ENCODE measurements at places on chromosomes 3 and 15.

DNA sequence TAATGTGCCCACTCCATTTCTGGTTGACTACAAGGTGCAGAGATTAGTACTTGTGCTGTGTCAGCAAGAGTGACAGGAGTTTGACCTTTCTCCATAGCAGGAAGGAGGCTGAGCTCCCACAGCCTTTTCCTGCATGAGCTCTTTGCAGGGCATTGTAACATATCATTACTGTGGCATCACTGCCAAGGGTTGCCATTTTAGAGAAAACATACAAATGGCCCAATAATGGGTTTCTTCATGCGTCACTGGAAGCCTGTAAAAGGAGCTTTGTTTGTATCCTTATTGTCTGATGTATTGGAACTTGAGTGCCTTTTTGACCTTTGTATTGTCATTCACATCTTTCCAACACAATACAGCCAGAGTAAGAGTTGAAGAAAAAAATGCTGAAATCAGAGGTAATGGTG is 323.0 kb upstream of the CDIN1 start:
- DNase-seq, result no peak

GRCh38 chr3:79874646-79875045 is 106.8 kb upstream of the ROBO1 start:
- no peak for DNase-seq

GRCh38 chr3:134998158-134998557 is 203.1 kb downstream of the EPHB1 start:
- DNase-seq, result no peak

DNA sequence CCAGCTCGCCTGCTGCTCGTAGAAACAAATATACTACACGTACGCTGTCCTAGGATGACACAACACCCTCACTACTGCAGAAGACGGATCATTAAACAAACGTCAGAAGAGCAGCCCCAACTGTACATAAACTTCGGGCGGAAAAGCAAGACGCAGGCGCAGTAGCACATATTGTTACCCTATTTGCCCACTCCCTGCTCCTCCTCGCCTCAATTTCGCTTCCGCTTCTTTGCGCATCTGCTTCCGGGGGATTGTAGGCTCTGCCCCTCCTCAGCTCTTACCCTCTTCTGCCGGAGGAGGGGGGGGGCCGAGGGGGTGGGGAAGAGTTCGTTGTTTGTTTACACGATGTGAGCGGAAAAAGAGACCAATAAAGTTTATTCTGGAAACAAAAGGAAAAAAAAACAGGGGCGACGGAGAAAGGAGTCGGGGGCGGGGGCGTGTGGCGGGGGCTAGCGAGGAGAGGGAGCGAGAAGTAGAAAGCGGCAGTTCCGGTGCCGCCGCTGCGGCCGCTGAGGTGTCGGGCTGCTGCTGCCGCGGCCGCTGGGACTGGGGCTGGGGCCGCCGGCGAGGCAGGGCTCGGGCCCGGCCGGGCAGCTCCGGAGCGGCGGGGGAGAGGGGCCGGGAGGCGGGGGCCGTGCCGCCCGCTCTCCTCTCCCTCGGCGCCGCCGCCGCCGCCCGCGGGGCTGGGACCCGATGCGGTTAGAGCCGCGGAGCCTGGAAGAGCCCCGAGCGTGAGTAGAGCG is at the start of gene PIK3CA:
PIK3CA (plus strand) TSS at position 485 of the 743 bp plus-strand sequence. CDS start 50,469 bp downstream, outside the sequence.
- peak; percentile 92 for DNase-seq

DNA sequence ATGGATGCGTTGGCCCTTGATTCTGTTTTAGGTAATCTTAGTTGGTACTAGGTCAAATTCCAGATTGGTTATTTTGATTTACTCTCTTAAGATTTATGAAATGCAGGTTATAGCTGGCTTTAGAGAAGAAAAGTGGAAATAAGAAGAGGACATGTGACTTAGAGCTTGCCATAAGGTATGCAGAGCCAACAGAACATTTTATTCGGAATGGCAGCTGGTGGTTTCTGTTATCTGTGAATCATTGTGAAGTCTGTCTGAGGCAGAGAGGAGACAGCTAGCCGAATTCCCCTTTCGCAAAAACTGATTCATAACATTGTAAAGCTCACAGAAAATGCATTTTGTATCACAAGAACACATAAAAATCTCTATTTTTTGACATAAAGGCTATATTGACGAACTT is 82.1 kb downstream of the FILIP1L start:
- DNase-seq, result peak; percentile 54

- no peak for DNase-seq
Observed at GRCh38 chr3:195017151-195017550, 253.8 kb downstream of the XXYLT1 start.

GRCh38 chr15:61047783-61048182 is 181.3 kb downstream of the RORA start:
- DNase-seq, result no peak

- no peak for DNase-seq
Observed at GRCh38 chr15:78415284-78415683, 22.7 kb upstream of the IREB2 start.

GRCh38 chr3:71659864-71660591 is 65.2 kb downstream of the EIF4E3 start:
- DNase-seq, result no peak

DNA sequence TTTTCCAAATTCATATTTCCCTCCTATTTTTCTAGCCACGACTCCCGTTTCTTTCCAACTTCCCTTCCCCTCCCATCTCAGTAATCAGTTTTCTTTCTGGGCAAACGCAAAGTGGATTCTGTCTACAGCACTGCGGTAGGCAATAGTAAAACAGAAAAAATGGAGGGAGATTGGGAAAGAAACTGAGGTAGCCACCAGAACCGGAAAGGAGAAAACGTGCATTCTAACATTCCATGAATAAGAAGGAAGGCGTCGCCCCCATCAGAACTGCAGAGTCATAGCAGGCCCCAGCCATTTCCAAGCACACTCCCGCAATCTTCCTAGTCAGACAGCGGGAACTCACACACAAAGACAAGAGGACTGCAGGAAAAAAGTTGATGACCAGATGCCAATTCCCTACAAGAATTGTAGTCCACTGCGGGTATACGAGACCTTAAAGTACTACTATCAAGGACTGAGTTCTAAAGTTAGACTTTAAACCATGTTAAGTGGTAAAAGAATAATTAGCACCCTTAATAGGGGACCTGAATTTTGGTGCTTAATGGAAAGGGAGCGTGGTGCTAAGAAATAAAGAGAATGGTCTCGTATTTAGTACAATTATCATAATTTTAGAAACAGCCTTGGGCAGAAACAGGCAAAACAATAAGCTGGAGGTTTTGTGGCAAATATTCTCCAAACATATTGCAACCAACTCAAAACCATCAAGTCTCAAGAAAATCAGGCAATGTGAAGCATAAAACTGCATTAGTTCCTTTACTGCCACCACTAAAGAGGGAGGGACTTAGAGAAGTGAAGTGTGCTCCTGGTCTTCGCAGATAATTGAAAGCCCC is 1.4 kb downstream of the PFN2 start:
- no peak for DNase-seq

DNA sequence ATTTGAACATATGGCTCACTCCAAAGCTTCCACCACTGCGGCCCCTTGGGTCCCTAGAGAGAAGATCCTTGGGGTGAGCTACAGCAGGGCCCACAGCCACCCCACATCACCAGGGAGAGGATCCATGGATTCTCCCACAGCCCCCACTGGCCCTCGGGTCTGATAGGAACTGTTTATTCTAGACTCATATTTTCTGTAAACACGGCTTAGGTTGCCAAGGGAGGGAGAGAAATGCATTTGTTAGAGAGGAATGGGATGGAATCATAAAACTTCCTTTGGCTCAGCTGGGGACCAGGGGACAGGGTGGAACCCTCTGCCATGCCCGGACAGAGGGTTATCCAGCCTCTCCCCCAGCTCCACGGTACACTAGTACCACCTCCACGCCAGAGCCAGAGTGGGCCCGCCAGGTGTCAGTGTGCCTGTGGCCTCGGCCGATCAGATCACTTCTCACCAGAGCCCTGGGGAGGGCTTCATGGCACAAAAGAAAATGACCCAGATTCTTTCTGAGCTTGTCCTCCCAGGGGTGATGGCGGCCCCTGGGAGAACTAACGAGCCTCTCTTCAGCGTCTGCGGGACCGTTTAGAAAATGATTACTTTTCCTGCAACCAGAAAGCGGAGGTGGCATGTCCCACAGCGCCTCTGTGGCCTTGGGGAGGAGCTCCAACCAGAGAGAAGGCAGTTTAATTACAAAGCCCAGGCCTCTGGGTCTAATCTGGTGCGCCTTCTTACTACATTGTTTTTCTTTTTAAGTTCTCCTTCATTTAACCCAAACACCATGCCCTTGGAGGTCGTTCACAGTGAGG is 33.7 kb downstream of the ADCY5 start:
- no peak for DNase-seq

- no peak for DNase-seq
Observed at GRCh38 chr3:177495566-177495965, 298.3 kb upstream of the TBL1XR1 start.

DNA sequence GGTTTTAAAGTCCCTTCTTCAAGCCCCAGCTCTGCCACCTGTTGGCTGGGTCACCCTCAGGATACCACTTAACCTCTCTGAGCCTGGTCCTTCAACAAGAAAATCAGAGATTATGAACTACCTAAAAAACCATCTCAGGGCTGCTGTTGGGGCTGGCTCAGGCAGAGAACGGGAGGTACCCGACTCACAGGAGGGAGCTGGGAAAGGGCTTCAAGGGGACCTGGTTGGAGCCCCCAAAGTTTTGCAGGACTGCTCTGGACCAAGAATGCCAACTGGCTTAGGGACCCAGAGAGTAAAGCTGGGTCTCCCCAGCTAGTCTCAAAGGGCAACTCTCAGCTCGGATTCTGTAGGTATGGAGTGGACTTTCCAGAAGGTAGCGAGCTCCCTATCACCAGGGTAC is 41.5 kb downstream of the WNT7A start:
- DNase-seq, result no peak

- no peak for DNase-seq
Observed at GRCh38 chr15:90829942-90830440, 38.4 kb upstream of the FURIN start.

DNA sequence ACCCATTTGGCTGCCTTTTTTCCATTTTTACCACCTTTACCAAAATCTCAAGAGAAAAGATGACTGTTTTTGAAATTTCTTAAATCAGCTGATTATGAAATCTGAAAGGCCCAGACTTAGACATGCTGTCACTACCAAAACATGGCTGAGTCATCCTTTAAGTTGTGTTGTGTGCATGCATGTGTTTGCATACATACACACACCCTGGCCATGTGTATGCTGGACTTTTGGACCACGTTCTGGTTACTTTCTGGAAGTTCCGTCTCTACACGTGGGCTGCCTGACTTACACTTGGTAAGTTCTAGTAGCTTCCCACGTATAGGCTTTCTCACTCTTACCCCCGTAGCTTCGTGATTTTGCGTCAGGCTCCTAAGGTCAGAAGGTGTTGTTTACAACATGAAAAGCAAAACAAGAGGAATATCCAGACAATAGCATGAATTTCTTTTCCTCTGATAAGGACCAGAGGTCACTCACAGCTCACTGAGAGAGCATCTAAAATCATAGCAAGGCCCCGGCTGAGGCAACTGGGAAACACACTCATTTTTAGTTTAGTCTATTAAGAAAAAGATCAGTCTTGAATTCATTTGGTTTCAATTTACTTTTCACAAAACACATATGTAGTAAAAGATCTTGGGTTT is 62.4 kb downstream of the COL8A1 start:
- no peak for DNase-seq

- DNase-seq, result no peak
Observed at GRCh38 chr3:69558912-69559311, 173.0 kb upstream of the FRMD4B start.

DNA sequence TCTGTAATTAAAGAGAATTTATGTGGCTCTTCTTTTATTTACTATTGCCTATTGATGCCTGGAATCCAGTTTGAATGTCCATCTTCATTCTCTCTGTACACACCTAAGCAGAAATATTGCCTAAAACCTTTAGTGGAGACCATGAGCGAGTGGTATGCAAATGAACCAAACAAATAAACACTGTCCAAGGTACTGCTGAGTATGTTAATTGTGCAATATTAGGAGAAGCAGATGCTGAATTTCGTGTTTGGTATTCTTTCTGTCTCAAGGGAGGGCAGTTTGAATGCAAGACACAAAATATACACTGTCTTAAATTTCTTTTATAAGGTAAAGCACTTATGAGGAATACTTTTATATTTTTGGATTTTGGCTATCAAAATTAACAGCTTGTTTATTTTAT is 440.9 kb downstream of the RBMS3 start:
- DNase-seq, result no peak

DNA sequence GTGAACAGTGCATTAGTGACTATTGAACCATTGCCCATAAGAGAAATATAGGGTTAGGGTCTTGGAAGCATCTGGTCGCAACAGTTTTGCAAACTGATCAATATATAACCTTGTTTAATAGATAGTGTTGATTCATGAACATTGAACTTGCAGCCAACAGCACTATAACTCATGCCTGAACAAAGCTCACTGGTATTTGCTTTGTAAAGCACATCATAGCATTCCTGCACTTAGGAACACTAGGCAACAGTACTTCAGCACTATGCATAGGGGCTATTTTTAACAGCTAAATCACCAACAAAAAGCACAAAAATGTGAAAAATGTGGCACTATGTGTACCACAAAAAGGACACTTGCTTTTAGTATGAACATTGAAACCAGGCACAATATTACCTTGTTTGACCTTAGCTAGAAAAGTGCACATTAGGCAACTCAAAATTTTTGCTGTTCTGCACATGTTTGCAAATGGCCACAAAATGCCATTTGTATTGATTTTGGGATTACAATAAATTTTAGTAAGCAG is 68.0 kb downstream of the OXNAD1 start:
- no peak for DNase-seq

GRCh38 chr3:27458929-27459328 is 25.3 kb downstream of the SLC4A7 start:
- no peak for DNase-seq

GRCh38 chr3:50550079-50550736 is 17.3 kb downstream of the C3orf18 start:
- peak; percentile 53 for DNase-seq

DNA sequence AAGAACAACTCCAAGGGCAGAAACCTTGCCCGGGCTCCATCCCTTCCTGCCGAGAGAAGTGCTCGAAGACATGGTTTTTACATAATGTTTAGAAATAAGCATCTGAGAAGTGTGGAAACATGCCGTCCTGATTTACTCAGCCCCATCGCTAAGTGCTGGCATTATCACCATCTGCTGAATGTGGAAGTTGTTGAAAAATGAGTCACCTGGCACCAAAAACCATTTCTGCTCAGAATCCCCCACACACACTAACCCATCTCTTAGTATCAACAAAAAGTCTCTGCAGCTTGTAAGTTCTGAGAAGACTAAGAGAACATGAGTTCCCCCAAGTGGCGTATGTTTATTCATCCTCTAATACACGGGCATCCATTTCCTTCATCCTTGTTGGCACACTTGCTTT is 51.0 kb upstream of the ARL8B start:
- DNase-seq, result peak; percentile 7

DNA sequence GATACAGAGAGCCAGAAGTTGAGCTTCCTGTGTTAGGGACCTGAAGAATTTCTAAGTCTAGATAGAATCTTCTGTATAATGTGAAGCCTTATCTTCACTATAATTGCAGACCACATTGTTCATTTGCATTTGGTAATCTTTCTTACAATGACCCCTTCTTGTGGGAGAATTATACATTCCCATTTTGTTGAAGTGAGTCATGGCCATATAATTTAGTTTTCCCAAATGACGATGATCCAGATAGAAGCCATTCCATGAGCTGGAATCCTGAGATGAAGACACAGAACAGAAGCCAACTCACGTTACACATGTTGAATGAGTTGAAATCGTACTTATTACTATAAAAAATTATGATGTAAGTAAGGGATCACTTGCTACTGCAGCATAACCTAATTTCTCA is 187.8 kb downstream of the TUSC7 start:
- DNase-seq, result no peak
